ENCODE measurements at places on chromosomes 7 and 10.

- no peak for DNase-seq
Measured at GRCh38 chr7:139351027-139351426, 8.7 kb upstream of the LUC7L2 start.

DNA sequence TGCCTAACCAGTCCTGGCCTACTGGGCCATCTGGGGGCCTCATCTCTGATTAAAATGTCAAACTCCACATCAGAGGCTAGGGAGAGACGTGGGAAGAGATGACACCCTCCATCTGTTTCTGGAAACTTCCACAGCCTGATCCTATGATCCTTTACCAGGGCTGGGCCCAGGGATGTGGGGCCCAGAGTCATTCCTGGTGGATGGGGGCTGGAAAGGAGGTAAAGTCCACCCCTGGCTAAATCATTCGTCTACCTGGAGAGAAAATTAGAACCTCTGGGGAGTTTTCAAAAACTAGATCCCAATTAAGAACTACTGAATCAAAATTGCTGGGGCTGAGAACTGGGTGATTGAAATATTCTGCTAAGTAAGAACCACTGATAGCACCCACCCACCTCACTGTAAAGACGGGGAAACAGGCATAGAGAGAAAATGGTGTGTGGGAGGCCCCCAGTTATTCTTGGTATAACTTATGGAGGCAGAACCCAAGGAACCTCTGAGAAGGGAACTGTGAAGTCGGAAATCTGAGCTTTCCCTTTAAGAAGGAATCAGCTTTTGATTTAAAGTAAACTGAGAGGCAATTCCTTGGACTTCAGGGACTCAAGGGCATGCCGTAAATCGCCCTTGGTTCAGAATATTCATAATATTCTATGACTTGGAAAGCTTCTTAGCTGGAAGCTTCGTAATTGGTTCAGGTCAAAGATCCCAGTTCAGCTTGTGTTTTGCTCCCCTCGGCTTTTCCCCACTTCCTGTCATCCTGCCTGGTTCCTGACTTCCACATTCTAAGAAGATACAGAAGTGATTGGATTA lies 53.1 kb downstream of the PRKAG2 start:
- DNase-seq: no peak

DNA sequence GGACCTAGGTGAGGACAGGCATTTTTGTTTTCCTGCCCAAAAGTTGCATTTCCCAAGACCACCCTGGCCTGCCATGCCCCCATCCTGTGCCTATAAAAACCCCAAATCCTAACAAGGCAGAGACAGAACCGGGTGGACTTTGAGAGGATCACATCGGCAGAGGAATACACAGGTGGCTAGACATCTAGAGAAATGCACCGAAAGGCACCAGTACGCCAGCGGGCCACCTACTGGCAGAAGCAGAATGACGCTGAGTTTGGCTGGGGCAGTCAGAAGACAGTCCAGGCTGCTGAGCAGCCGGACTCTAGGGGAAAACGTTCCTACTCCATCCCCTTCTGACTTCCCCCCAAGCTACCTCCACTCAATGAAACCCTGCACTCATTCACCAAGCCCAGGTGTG lies 2.8 kb downstream of the AKR1C4 start:
- DNase-seq: no peak

- no peak for DNase-seq
Measured at GRCh38 chr7:135283959-135284638, 50.5 kb downstream of the STRA8 start.

DNA sequence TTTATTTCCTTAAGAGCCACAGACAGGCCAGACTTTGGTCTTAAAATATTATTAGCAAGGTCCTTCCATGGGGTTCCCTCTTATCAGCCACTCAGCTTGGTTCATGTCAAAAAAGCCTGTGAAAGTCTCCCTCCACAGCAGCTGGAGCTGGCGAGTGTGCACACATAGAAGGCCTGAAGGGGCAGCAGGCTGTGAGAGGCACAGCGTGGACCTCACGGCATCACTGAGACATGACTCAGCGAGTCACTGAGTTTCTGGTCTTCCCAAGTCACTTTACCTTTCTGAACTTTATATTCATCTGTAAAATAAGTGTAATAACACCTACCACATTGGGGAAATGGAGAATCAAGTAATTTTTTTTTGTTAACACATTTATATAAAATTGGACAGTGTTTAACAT lies 8.7 kb downstream of the TAF3 start:
- DNase-seq: no peak

- DNase-seq: no peak
Measured at GRCh38 chr7:35380739-35381224, 126.9 kb upstream of the TBX20 start.

DNA sequence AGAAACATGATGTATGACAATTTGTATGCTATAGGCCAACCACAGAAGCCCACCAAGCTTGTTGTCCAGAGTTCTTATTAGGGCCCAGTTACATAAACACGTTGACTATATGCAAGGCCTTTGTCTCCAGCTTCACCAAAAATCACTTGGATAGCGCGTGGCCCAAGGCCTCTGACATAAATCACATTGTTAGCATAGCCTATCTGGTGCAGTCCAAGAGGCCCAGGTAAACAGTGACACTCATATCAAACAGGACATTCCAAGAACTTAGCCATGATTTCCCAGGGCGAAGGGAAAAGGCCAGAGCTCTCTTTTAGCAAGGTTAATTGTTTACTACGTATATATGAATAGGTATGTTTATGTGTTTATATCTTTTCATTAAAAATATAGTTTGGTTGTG lies 337.2 kb upstream of the CELF2 start:
- DNase-seq: no peak

DNA sequence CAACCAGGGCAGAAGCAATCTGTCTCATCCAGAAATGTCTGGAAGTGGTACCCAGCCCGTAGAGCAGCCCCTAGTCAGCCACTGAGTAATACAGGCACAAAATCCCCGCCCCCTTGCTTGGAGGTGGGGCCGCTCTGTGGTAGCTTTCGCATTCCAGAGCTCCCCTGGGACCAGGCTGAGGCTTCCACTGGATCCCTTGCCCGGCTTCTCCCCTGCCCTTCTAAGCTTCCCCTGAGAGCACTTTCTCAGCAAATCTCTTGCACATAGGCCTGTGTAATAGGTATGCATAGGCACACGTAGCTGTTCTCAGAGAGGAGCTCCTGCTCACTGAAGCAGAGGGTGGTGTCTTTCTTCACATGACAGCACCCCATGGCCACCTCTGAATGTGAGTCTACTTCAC lies 144.2 kb downstream of the BMS1 start:
- DNase-seq: no peak

GRCh38 chr10:76190634-76191270 lies 759.3 kb downstream of the LRMDA start:
- no peak for DNase-seq

DNA sequence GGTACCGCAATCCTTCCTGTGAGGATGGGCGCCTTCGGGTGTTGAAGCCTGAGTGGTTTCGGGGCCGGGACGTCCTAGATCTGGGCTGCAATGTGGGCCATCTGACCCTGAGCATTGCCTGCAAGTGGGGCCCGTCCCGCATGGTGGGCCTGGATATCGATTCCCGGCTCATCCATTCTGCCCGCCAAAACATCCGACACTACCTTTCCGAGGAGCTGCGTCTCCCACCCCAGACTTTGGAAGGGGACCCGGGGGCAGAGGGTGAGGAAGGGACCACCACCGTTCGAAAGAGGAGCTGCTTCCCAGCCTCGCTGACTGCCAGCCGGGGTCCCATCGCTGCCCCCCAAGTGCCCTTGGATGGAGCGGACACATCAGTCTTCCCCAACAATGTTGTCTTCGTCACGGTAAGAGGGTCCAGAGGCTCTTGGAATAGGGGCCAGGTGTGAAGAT lies 1.7 kb downstream of the MEPCE start:
- no peak for DNase-seq

DNA sequence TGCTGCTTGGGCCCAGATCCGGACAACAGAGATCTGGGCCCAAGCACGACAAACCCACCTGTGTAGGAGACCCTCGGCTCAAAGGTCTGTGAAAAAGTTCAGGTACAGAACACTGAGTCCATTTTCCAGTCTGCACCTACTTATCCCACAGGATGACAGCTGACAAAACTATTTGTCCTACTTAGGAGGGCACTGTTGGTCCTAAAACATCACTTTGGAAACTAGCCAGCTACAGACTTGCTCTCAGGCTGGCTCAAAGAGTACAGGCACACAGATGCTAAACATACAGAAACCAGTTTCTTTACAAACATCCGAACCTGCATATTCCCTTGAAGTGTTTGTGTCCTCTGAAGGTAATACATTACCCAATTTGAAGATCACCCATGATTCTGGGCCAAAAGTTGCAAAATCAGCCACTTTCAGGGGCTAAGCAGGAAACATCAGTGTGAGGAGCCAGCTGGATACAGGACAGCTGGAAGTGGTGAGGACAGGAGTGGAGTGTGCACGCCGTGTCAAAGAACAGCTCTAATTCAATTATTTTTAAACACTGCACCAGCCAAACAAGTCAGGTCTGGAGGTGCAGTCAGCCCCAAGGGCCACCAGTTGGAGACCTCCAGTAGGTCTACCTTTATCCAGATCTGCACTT lies 88.5 kb downstream of the NOC3L start:
- no peak for DNase-seq

DNA sequence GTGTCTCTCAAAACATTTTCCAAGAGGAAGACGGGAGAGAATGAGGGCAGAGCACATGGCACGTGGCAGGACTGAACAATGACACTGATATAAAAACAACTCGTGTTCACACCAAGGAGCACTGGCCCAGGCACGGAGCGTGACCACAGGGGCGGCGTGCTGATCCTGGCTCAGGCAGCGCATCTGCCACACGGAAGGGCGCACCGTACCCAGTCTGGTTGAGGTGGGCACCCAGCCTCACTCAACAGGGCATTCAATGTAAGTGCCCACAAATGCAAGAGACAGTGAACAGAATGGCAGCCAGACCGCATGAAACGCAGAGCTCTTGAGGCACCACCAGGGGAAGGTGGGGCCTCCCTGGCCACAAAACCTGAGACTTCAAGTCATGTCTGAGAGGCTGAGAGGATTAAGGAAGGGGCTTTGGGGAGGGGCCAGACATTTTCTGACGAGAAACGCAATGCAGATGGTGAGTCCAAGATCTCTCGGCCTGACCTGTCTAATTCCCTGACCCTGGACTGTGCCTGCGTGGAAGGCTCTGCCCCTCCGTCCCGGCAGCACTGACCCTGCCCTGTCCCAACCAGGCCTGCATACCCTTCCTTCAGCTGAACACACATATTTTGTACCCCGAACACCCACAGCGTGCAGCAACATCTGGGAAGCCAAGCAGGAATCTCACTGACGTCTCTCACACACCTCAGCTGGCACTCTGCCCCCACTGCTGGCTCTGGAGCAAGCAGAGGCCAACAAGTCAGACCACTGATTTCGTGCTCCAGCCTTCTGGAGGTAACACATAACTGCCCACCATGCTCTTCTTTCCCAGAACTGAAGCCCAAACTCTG lies 35.5 kb downstream of the VOPP1 start:
- DNase-seq: no peak

GRCh38 chr7:70051726-70052125 lies 453.5 kb downstream of the AUTS2 start:
- DNase-seq: no peak

GRCh38 chr10:132450825-132451505 lies 54.0 kb downstream of the PWWP2B start:
- no peak for DNase-seq

GRCh38 chr7:92781117-92781720 lies 55.2 kb downstream of the CDK6 start:
- no peak for DNase-seq

- DNase-seq: no peak
Measured at GRCh38 chr7:96034940-96035727, 262.8 kb downstream of the DYNC1I1 start.

GRCh38 chr7:107582875-107583274 lies 2.8 kb downstream of the BCAP29 start:
- no peak for DNase-seq

DNA sequence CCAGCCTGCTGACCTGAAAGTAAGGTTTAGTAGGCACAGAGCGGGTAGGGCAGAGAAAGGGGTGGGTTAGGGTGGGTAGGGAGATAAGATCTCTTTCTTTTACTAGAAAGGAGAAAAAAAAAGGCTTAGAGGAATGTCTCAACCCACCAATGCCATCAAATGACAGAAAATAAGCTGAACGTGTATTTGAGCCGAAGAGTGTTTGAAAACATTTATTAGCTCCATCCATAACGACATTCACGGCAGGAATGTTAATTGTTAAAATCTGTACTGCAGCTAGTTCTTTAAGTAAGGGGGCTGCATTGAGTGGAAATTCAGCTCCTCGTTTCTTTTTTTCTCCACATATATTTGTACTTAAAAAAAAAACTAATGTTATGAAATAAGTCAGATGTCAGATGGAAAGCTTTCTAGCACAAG lies 63.7 kb upstream of the ARID5B start:
- no peak for DNase-seq

DNA sequence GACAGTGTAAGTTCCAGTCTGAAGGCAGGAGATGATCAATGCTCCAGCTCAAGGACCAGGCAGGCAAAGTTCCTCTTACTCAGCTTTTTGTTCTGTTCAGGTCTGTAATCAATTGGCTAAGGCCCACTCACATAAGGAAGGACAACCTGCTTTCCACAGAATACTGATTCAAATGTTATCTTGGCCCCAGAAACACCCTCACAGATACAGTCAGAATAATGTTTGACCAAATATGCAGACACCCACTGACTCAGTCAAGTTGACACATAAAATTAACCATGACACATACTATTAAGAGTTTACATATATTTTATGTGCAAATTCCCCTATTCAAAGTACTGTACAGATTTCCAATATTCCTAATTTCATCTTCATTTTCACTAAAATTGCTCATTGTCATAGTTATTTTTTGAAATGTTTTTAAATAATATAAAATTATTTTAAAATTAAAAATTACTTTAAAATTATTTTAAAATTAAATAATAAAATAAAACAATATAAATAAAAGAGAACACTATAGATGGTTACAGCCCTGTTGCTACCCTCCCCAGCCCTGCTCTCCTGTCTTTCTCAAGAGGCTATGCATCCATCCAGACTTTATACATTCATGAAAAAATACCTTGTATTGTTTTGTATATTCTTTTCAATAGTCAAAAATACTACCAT lies 59.4 kb downstream of the RAB11FIP2 start:
- no peak for DNase-seq

DNA sequence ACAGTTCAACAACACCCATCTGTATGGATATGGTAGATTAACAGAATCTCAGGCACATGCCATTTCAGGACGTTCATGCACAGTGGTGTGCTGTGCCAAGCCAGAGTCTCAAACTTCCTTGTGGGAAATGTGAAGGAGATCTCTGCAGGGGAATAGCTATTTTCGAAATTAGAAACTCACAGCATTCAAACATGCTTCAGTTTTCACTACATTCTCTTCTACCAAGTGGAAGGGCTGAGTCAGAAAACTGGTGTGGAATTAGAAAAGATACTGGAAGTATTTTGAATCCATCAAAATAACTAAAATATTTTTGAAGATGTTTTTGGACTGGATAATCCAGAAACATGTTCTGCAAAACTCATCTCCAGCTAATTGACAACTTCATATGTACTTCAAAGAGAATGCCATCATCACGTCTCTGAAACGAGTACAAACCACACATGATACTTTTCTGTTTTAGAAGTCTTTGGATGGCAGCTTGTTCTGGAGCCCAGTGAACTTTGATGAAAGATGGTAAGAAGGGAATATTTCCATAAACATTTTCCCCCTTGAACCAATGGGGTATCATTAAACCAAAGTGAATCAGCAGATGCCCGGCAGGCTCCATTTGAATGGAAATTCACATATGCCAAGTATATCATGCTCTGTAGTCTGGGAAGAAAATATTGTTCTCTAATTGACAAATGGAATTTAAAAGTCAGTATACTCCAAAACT lies 616.3 kb upstream of the IGFBP3 start:
- DNase-seq: no peak

- no peak for DNase-seq
Measured at GRCh38 chr7:95996174-95996573, 223.8 kb downstream of the DYNC1I1 start.
